ENCODE measurements at places on chromosomes 4 and X.

GRCh38 chrX:41906515-41907187 is 16.7 kb downstream of the CASK start:
- DNase-seq, result no peak

GRCh38 chr4:24089851-24090534 is 200.1 kb upstream of the PPARGC1A start:
- DNase-seq, result no peak

GRCh38 chr4:144174401-144175067 is 34.0 kb upstream of the GYPA start:
- DNase-seq, result no peak

DNA sequence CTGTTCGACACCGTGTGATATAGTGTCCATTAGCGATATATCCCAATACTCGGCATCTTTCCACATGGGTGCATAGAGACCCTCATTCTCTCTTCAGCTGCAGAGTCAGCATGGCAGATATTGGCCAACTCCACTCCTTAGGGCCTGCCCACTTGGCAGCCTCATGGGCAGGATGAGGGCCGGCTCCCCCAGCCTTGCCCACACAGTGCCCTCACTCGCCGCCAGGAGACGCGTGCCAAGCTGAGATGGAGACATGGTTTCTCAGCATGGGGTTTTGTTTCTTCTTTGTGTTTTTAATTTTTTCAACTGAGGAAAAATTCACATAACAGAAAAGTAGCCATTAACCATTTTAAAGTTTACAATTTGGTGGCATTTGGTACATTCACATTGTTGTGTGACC is 5.3 kb upstream of the PLXNA3 start:
- no peak for DNase-seq

DNA sequence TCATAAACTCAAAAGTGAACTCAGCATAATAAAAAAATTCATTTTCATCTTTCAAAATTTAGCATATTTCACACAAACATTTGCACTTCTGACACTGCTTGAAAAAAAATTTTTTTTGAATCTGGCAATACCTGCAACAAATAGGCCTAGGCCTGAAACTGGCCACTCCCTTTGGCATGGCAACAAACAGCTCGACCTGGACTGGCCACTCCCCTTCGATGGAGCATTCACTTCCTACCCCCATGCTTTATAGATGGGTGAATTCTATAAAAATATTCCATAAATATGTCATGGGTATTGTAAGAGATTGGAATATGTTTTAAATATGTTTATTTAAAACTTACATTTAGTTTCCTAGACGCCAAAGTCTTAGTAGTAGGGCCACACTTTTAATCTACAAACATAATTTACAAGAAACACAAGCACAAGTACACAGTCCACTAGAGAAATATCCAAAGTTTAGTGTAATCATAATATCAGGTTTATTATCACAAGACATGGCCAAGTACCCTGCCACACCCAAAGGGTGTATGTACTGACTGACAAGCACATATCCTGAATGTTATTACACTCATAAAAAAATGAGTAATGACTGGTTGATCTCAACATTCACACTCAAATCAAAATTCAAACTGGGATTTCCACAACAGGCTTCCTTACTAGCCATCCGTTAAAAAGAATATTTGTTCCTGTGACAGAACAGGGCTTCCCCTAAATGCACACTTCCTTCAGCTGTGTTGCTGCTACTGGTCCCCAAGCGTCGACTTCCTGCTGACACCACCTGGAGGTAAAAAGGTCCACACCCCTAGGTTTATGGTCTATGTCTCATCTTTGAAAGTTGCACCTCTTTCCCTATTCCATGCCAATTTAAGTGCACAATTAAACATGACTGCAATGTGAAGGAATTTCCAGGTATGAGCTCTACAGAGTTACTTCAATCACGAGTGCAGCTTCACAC is 271.5 kb downstream of the NR3C2 start:
- DNase-seq, result no peak

DNA sequence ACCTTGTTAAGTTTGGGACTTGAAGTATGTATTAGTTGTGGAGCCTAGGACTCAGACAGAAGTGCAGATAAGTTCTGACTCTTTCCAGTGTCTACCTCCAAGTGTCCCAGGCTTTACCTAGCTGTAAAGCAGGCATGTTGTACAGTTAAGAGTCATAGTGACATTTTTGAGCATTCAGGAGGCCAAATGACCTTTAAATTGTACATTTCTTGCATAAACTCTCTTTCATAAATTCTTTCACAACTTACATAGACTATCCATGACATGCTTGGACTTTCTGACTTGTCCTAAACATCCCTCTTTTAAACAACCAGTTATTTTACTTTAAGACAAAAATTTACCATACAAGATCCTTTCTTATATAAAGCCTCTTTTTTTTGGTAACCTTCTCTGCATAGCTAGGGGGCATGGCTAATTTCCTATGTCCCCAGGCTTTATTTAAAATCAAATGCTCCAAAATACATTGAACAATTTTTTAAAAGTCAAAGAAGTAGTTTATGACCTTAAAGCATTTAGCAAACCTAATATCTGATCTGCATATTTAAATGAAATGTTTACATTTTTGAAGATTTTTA is 40.1 kb upstream of the UGT8 start:
- no peak for DNase-seq

DNA sequence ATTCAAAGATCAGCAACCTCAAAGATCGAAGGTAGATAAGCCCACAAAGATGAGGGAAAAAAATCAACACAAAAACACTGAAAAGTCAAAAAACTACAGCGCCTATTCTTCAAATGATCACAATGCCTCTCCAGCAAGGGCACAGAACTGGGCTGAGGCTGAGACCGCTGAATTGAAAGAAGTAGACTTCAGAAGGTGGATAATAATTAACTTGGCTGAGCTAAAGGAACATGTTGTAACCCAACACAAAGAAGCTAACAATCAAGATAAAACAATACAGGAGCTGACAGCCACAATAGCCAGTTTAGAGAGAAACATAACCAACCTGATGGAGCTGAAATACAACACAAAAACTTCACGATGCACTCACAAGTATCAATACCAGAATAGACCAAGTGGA is 231.1 kb downstream of the STPG2 start:
- no peak for DNase-seq

GRCh38 chrX:49618574-49618973 is 19.8 kb downstream of the GAGE1 start:
- no peak for DNase-seq

- DNase-seq, result no peak
These were observed 54.7 kb downstream of the TMEM131L start for GRCh38 chr4:153520801-153521329.

- no peak for DNase-seq
These were observed 24.2 kb downstream of the HAUS3 start for GRCh38 chr4:2217726-2218125.

- no peak for DNase-seq
These were observed 533 bp upstream of the SYAP1 start for GRCh38 chrX:16718824-16719333.
